H9 (cell line): ENCODE measurements at places on chromosomes 13 and 19. TPM values are rescaled to one million over a fixed set of nuclear protein-coding genes. Genes with fewer than 3 reads are reported as not detected.

The FPR3 gene
- total RNA-seq: not detected in 2 replicates

The ZFP30 gene
- 10.1 and 10.8 TPM in 2 replicates for total RNA-seq

The TUBB4A gene
- 19.5 and 20.3 TPM in 2 replicates for total RNA-seq

The PALM3 gene
- 11.5 and 13.5 TPM in 2 replicates for total RNA-seq

The PRR19 gene
- 2.9 and 3.2 TPM in 2 replicates for total RNA-seq

The ACER1 gene
- not detected in 2 replicates for total RNA-seq

DNA sequence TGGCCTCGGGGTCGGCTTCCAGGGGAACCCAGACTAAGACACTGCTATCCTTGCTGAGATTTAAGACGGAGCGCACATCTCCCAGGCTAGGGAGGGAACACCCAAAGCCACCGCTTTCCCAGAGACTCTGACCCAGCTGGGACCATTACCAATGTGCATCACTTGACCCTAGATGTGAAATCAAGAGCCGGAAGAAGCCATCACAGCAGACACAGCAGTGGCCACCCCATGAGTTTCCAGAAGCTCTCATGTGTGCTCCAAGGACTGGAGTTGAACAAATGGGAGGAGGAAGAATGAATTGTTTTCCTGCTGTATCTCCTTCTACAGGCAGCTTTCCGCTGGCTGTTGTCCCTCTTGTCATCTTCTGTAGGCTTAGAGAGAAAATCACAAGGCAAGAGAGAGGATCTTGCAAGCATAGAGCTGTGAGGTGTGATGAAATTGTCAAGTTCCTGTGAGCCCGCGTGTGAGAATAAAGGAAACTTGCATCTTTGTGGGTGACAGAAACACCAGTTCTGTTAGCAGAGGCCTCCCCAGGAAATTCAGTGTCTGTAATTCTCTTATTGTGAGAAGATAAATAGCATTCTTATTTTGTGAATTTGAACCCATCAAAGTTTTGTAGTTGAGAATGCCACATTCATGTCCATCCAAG, 711.8 kb downstream of the UQCRFS1 start:
- DNase-seq: no peak

GRCh38 chr13:90690458-90691080, 656.9 kb upstream of the MIR17HG start:
- DNase-seq: no peak

GRCh38 chr19:45408830-45409556, 2.5 kb downstream of the POLR1G start:
- no peak for DNase-seq

- DNase-seq: no peak
These were observed 1.4 kb downstream of the BRD4 start for GRCh38 chr19:15330801-15331418.

- no peak for DNase-seq
These were observed 58.6 kb downstream of the ERCC5 start for GRCh38 chr13:102904408-102904862.

- DNase-seq: no peak
These were observed 95.6 kb downstream of the DLEU7 start for GRCh38 chr13:50747737-50748350.

DNA sequence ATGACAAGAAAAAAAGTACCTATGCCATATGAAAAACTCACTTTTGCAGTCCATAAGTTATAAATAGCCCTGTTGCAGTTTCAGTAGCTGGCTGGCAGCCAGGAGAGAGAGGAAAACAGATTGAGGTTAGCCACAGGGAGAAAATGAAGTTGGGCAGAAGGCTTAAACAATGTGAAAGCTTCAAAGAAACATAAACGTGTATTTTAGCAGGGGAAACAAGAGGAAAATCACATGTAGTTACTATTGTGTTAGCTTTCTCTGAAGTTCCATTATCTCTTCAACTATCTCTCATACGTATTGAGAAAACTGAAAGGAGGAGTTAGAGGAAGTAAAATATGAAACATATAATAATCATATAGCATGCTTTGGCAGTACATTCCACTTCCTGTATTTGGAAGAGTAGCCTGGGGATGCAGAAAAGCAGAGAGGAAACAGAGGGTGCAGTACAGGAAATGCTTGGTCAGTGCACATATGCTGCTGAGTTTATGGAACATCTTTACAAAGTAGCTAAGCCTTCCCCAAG, 1551.1 kb downstream of the EFNB2 start:
- DNase-seq: no peak

DNA sequence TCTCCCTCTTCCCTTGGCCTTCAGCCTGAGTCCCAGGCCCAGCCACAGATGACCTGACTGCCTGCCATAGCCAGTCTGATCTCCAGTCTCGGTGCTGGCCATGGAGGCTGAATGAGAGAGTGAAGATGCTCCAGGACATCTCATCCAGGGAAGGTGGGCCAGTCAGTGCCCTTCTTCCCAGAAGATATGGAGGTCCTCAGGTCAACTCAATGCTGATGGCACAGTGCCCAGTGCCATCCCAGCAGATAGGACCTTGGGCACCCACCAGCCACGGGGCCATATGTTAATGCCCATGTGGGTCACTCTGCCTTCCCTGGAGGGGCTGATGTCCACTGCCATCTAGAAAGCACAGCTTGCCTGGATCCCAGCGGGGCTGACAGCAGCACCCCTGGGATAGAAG, 7.2 kb downstream of the VSTM2B start:
- DNase-seq: peak; percentile 7

GRCh38 chr19:42191855-42192254, 25.6 kb downstream of the DEDD2 start:
- DNase-seq: no peak

GRCh38 chr19:11106477-11106876, 17.2 kb downstream of the LDLR start:
- no peak for DNase-seq

DNA sequence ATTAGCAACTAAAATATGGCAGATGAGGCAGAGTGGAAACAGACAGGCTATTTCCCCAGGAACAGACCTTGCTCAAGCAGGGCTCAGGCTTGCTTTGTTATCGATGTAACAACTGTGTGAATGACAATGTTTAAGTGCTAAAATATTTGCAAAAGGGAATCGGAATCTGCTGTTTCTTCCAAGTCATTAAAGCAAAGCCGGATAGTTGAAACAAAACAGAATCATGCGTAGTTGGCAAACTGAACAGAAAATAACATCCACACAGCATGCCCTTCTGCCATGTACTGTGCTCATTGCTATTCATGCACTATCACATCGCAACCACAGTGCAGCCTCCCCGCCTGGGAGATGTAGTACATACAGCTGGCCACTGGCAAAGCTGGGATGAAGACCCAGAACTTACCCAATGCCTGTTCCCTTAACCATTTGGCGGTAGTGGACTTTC, 799.1 kb downstream of the DIAPH3 start:
- peak; percentile 38 for DNase-seq

GRCh38 chr19:10927730-10928562, 493 bp downstream of the YIPF2 start:
- no peak for DNase-seq

- no peak for DNase-seq
These were observed 178.4 kb upstream of the SERP2 start for GRCh38 chr13:44195245-44195644.

DNA sequence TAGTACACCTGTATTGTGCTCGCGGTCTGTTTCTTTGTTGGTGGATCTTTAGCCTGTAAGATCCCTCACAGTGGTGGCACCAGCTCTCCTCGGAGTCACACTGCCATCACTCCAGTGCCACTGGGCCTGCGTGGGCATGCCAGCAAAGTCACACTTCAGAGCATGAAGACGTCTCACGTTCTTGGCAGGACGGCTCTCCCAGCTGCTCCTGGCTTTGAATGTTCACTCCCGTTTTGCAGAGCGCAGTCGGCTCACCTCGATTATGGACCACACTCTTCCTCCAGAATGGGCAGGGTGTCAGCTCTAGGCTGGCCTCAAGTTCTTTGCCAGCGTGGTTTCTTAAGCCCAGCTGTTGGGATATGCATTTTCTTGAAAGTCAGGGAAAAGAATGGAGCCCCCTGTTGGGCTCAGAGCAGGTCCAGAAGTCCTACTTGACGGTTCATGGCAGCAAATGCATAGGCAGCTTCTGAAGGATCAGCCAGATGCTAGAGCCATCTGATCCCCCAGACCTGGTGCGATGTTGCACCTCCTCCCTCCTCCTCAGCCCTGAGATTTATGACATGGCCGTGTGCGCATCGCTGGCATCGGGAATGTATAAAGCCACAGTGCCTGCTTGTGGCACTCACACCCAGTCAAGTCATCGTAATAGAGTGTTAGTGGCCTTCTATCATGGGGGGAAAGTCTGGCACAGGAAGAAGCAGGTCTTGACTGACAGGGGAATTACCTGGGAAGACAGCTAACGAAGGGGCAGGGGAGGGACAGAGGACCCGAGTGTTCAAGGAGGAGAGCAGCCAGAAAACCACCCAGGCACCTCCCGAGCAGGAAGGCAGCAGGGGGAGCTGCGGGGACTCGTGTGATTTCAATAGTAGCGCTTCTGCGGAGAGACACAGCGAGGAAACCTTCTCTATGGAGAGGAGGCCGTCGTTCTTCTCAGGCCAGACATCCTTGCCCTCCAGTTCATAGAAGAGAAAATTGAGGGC, 40.2 kb upstream of the NPAS1 start:
- DNase-seq: peak; percentile 60
